ENCODE measurements at places on chromosomes 1 and 21.
A peak's percentile ranks its signal among the peaks of the same experiment; 100 is the strongest.

DNA sequence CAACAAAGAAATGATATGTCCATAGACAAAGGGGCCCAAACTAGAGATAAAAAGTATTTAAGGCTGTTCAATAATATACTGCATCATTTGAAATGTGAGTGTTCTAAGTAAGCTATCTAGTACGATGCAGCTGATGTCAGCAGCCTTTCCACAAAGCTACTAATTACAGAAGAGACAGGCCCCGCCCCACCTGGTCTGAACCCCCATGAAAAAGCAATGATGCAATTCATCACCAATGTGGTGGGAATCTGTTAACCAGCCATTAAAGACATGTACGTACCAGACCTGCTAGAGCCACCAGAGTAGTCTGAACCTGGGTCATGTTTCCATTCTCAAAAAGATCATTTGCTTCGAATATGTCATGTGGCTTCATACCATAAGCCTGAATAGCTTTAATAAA lies 25.1 kb downstream of the CNN3 start:
- DNase-seq, result no peak

DNA sequence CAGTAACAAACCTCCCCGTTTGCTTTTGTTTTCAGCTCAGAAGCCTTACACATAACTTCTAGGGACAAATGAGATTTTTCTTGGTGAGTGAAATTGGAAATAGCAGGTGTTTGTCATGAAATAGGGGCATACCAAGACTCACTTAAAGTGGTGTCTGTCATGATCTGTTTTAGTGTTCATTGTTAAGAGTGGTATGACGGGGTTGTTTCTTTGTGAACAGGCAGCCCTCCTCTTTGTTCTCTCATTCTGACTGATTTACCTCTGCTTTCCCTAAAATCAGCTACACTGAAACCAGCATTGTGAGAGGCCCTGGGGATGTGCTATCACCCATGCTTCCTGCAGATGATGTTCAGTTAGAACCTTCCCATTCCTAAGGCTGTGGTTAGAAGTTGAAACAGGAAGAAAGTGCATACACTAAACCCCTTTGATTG lies 2.5 kb upstream of the ERO1B start:
- DNase-seq, result no peak

DNA sequence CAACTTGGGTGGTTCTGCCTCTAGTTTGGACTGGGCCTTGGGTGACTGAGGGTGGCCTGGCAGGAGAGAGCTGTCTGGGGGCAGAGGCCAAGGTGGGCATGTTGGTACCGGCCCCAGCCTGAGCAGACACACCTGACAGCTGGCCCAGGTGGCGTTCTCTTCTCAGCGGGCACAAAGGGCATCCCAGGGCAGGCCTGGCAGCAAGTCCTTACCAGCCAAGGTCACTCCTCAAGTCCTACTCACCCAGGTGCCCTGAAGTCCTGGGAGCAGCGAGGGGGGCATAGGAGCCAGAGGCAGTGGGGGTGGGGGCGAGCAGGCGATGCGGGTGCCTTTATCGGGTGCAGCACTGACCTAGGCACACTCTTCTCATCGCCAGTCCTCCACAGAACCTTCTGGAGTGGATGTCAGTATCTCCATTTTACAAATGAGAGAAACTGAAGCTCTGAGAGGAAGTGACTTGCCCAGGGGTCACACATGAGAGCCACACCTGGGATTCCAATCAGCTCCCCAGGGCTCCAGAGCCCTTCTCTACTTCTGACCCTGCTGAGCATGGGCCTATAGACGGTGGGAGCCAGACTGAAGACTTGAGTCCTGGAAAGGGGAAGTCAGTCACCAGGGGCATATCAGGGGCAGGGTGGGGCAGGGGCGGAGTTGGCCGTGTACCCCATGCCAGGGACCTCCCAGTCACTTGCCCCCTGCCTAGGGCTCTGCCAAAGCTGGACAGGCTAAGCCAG lies 587 bp upstream of the SLC25A34 start:
- DNase-seq, result no peak

- peak; percentile 49 for DNase-seq
These were observed 1.7 kb downstream of the GPR137B start for GRCh38 chr1:236144033-236144432.

GRCh38 chr1:11289064-11289463 lies 16.1 kb downstream of the UBIAD1 start:
- no peak for DNase-seq

GRCh38 chr1:244974550-244974949 lies 110.2 kb upstream of the HNRNPU start:
- DNase-seq, result no peak

GRCh38 chr1:79982211-79982610 lies 975.7 kb upstream of the ADGRL4 start:
- peak; percentile 82 for DNase-seq

DNA sequence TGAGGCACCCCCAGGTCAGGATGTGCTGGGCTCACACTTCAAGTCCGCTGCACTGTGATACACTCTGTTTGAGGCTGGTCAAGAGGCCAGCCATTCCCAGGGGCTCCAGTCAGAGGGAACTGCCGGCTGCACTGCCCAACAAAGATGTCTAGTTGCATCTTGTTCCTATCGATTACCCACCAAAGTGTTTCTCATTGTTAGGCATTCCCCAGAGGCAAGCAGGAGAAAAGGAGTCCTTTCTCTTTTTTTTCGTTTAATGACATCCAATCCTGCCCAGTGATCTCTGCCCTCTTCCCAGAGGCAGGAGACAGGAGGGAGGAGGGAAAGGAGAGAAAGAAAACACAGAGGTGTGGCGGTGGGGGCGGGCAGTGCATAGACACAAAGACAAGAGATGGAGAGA lies 150.4 kb downstream of the OMA1 start:
- no peak for DNase-seq

- no peak for DNase-seq
These were observed 33.2 kb upstream of the CXADR start for GRCh38 chr21:17479606-17480005.

DNA sequence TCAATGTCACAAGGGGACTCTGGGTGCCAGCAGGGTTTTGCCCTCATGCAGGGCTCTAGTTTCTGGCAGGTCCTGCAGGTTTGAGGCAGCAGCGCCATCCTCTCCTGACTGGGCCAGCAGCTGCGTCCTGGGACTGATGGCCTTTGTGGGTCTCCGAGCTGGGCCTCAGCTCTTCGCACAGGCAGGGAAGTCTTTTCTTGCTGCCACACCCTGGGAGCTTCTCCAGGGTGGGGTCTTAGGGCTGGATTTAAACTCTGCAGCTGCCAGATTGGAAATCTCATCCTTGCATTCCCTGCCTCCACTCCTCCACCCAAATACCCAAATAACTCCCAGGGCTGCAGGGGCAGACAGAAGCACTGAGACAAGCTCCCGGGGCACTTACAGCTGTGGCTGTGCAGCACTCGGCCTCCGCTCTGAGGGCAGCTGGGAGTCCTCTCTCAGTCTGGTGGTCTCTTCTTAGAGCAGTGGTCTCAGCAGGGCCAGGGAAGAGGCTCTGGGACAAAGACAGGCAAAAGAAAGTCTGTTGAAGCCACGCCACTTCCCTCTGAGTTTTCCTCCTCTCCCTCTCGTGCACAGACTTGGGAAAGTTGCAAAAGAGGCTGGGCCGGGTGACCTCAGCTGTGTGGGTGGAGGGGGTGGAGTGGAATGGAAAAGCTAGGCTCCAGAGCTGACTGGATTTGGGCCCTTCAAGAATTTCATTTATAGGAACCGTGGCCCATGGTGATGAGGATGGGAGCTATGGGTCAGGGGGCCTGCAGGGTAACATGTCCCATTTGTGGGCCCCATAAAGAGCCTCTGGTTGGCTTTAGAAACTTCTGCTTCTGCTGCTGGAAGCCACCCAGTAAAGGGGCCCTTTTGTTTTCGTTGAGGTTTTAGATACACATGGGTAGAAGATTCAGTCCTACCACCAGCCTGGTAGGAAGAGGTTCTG lies at the start of gene RAB7B:
TSS of gene RAB7B (minus strand) at position 525 of the 931 bp plus-strand sequence. CDS start 9,260 bp downstream, outside the sequence.
- peak; percentile 84 for DNase-seq

DNA sequence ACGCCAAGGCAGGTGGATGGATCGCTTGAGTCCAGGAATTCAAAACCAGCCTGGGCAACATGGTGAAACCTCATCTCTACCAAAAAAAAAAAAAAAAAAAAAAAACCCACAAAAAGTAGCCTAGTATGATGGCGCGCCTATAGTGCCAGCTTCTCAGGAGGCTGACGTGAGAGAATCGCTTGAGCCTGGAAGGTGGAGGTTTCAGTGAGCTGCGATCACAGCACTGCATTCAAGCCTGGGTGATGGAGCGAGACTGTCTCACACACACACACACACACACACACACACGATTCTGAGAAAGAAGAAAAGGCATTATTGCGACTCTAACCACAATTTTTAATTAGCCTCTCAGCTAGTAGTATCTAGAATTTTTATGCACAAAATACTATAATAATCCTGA lies 86.5 kb downstream of the RASAL2 start:
- no peak for DNase-seq

DNA sequence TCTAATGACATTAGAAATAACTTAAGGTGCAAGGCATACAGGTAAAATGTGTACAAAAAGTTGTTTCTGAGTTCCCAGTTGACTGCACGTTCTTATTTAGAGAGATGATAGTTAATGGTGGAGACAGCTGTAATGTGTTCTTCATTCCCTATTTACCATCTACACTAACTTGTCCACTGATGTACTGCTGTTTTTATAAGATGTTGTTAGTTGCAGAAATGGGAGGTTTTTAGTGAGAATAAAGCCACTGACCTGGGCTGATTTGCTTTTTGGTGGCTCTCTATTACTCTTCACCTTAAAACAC lies 122.9 kb upstream of the LYPLAL1 start:
- DNase-seq, result no peak

GRCh38 chr1:235404190-235404589 lies 37.0 kb downstream of the TBCE start:
- no peak for DNase-seq

- DNase-seq, result no peak
These were observed 89.4 kb upstream of the VAV3 start for GRCh38 chr1:108054396-108054795.

GRCh38 chr1:108208724-108209446 lies 8.7 kb upstream of the SLC25A24 start:
- no peak for DNase-seq

DNA sequence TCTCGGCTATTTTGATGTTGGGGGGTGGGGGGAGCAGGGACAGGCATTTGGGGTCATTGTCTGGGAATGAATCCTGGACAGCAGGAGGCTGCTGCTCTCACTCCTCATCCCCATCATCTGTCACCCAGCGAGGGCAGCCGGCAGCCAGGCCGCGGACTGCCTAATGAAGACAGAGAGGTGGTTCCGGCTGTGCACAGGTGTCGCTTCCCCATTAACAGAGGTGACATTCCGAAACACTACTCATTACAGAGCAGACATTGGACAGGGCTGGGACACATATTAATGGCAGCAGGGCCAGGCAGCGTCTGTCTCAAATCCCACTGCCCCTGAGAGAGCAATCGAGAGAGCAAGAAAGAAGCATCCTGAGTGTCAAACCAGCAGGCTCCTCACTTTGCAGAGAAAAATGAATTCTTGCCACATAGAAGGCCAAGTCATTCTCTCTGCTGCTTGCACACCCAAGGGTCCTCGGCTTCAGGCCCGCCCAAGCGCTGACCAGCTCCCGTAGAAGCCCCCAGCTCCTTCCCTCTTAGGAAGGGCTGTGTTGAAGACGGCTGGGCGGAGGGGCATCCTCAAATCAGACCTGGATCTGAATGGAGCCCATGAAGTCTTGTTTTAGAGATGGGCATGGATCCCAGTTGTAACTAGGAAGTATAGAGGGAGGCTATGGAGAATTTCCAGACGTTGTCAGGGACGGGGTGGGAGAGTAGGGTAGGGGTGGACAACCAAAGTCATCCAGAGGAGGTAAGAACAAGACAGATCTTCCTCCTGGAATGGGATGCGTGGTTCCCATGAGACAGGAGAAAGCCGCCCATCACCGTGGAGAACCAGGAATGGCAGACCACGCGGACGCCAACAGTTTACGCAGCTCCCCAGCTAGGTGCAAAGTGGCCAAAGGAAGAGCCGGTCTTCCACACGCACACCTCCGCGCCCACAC lies 8.2 kb upstream of the LEMD1 start:
- peak; percentile 58 for DNase-seq

Data from cardiac septum (tissue), 1 donor.